Stimulated activated CD4-positive, alpha-beta T cell treated with anti-CD3 and anti-CD28 coated beads, Interleukin-12 subunit alpha, Interleukin-12 subunit beta, amount 100 ng/mL, for 24 hours (primary cell): ENCODE measurements at places on chromosomes 11 and 22.

DNA sequence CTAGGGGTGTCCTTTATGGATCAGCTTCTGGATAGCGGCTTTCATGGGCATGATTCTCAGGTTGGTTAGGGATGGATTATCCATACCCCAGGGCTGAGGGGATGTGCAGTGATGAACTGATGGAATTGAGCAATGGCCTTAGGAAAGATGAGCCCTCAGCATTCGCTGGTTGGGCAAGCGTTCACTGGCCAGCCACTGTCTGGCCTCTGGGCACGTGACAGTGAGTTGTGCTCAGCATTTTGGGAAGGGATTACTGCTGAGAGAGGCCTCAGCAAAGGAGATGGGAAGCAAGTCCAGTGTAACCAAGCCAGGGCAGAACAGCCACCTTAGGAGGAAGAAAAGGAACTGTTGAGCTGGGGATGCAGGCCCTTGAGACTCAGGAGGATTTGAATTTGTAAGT, 17.4 kb downstream of the UBASH3B start:
- DNase-seq, result no peak

DNA sequence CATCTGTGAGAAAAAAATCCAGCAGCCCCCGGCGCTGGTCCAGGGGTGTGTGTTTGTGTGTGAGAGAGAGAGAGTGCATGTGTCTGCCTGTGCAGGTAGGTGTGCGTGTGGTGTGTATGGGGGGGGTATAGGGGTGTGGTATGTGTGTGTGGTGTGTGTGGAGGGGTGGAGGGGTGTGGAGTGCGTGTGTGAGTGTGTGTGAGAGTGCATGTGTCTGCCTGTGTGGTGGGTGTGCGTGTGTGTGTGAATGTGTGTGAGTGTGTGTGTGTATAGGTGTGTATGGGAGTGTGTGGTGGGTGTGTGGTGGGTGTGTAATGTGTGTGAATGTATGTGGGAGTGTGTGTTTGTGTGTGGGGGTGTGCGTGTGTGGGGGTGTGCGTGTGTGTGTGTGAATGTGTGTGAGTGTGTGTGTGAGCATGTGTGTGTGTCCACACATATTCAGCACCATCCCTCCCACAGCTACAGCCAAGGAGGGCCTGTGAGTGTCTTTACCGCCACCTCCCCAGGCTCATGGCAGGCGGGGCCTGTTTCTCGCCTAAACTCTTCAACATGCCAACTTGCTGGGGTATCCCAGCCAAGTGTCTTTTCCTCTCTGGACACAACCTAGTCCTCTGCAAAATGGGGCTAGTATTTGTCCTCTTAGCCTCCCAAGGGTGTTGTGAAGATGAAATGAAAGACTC, 11.9 kb downstream of the LMO1 start:
- no peak for DNase-seq

DNA sequence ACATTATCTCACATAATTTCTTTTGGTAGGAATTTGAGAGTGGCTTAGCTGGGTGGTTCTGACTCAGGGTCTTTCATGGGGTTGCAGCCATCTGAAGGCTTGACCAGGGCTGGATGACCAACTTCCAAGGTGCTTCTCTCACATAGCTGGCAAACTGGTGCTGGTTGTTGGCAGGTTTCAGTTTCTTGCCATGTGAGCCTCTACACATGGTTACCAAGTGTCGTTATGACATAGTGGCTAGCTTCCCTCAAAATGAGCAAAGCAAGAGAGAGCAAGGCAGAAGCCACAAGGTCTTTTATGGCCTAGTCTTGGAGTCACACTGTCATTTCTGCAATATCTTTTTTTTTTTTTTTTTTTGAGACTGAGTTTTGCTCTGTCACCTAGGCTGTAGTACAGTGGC, 4.2 kb upstream of the TFIP11 start:
- no peak for DNase-seq

DNA sequence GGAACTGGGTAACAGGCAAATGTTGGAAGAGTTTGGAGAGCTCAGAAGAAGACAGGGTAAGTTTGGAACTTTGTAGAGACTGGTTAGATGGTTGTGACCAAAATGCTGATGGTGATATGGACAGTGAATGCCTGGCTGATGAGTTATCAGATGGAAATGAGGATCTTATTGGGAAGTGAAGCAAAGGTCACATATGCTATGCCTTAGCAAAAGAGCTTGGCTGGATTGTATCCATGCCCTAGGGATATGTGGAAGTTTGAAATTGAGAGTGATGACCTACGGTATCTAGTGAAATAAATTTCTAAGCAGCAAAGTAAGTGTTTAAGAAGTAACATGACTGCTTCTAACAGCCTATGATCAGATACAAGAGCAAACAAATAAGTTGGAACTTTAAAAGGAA, 17.8 kb downstream of the BBOX1 start:
- no peak for DNase-seq

DNA sequence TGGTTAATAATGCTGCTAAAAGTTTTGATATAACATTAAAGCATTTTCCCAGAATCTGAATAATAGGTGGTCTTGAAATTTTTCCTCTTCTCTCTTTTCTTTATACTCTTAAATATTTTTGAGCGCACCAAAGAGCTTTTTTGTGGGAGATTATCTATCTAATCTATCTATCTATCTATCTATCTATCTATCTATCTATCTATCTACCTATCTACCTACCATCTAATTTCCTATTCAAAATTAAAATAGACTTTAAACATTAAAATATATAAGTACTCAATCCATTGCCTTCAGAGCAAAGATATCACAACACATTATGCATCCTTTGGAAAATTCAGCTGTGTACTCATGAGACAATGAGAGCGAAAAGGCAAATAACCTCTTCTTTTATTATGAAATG, 55.8 kb downstream of the ELMOD1 start:
- no peak for DNase-seq

GRCh38 chr11:130891326-130891725, 25.0 kb downstream of the SNX19 start:
- no peak for DNase-seq

DNA sequence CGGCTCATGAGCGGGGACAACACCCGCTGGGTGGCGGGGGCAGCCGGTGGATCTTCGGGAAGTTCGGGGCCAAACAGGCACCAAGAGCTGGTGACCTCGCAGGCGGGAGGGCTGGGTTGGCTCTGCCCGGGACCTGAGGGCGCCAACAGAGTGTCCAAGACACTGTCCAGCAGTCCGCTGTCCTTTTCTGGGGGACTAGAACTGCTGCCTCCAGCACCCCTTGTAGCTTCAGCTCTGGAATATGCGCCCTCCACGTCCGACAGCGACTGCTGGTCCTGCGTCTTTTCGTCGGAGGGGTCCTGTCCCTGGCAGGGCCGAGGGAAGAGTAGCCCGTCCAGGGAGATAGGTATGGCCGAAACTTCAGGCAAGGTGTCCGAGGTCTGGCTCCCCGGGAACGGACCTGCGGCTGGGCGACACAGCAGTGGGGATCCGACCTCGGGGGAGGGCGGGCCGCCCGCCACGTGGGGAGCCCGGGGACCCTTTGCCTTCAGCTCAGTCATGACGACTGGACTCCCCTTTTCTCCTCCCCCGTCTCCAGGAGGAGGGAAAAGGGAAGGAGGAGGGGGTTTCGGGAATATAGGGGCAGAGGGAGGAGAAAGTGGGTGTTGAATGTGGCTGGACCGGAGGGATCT, 926 bp downstream of the PGR start:
- DNase-seq, result no peak

DNA sequence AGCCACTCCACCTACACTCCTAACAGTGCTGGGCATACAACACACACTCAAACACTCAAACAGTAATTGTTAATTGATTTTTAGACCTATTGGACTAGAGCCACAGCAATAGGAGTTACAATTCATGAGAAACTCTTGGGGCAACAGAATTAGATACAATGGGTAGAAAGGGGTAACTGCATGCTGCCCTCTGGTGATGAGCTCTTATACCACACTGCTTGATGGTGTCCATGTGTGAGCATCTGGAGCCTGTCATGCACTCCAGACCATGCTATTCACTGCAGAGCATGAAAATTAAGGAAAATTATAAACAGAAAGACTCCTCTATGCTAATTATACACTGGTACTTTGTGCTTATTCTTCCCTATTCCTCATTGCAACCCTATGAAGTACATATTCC, 975.5 kb upstream of the CCDC90B start:
- no peak for DNase-seq

- DNase-seq, result no peak
These were observed 14.1 kb downstream of the EPS8L2 start for GRCh38 chr11:720017-720641.

- no peak for DNase-seq
These were observed 22.9 kb downstream of the MORC2 start for GRCh38 chr22:30945653-30946052.

DNA sequence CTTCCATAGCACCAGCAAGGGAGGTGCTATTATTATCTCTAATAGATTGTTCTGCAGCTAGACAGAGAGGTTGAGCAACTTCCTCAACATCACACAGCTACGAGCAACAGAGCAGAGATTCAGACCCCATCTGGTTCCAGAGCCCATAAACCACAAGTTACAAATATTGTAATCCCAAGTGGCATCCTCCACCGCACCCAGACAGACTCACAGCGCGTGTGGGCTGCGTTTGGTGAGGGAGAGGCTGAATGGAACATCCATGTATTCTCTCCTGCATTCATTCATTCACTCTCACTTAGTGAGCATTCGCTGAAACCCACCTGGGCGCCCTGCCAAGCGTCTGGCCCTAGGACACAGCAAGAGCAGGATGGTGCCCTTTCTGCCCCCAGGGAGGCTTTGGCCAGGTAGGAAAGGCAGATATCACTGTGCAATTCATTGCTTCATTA, 33.5 kb downstream of the LIF start:
- no peak for DNase-seq

GRCh38 chr11:2991452-2992233, 486 bp downstream of the NAP1L4 start:
- DNase-seq, result no peak

- DNase-seq, result no peak
These were observed 7.2 kb downstream of the TMEM86A start for GRCh38 chr11:18705651-18706281.

- DNase-seq, result no peak
These were observed 127.4 kb downstream of the PHF21B start for GRCh38 chr22:44882226-44882905.

GRCh38 chr11:2406451-2406850, 5.9 kb downstream of the TSSC4 start:
- no peak for DNase-seq

- no peak for DNase-seq
These were observed 17.7 kb downstream of the OR8D1 start for GRCh38 chr11:124296016-124296415.

- no peak for DNase-seq
These were observed 10.8 kb downstream of the PATL1 start for GRCh38 chr11:59658036-59658435.

GRCh38 chr22:17412232-17412631, 43.0 kb downstream of the CECR2 start:
- DNase-seq, result no peak

DNA sequence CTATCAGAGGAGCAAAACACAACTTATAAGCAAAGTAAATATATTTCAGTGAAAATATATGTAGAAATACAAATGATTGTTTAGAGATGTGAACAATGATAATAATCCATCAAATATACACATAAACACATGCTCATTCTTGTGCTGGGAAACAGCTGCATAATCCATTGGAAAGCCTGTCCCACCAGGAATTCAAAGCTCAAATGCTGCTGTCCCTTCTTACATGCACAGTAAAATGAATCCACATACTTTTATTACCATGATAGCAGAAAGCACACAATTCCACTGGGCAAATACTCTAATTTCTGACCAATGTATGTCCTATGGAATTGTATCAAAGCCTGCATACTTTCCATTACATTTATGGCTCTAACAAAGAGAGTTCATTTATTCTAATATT, 44.5 kb downstream of the SOX6 start:
- DNase-seq, result no peak
